Activated CD4-positive, alpha-beta memory T cell treated with anti-CD3 and anti-CD28 coated beads, Interleukin-2, amount 10 ng/mL, durations not matched to agents 7 days and 5 days (primary cell): ENCODE measurements at places on chromosomes 2 and 18. TPM values are rescaled to one million over a fixed set of nuclear protein-coding genes. Genes with fewer than 3 reads are reported as not detected.

ABCG5 gene
- total RNA-seq = not detected

COL3A1 gene
- not detected for total RNA-seq

EHD3 gene
- 0.86 TPM for total RNA-seq

SLC40A1 gene
- total RNA-seq = 4.4 TPM

RAX gene
- 0.10 TPM for total RNA-seq

KCNJ3 gene
- not detected for total RNA-seq

HS6ST1 gene
- total RNA-seq = 6.8 TPM

GRCh38 chr2:161975062-161975812 is 98.8 kb downstream of the DPP4 start:
- H3K27ac ChIP-seq = peak overlapping the region; percentile 46
- peaks cover 58% of the 10 kb centered on the region for H3K4me1 ChIP-seq
- no peak overlapping the region for H3K4me3 ChIP-seq
- DNase-seq = no peak

- no peaks in the 10 kb centered on the region for H3K36me3 ChIP-seq
- DNase-seq = no peak
- H3K4me1 ChIP-seq = no peaks in the 10 kb centered on the region
- H3K4me3 ChIP-seq = no peak overlapping the region
- no peak overlapping the region for H3K27ac ChIP-seq
Observed at GRCh38 chr18:31773774-31774476, 13.2 kb upstream of the SLC25A52 start.

DNA sequence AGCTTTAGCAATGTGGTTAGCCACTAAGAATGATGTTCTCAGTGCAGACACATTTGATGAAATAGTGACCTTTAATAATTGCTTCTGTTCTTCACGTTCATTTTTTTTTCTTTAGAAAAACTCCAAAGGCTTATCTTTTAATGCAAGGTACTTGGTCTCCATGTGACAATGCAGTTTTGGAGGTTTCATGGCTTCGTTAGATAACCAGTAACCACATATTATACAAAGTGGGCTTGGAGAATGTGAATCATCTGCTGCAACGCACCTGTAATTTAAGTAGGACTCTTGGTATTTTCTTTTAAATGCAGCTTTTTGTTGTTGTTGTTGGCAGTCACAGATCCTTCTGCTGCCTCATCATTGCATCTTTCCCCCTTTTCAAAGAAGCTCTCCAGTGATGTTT is 1606.3 kb downstream of the SUCLG1 start:
- H3K36me3 ChIP-seq = no peaks in the 10 kb centered on the region
- H3K27ac ChIP-seq = no peak overlapping the region
- H3K4me3 ChIP-seq = no peak overlapping the region
- no peaks in the 10 kb centered on the region for H3K27me3 ChIP-seq
- no peak for DNase-seq

DNA sequence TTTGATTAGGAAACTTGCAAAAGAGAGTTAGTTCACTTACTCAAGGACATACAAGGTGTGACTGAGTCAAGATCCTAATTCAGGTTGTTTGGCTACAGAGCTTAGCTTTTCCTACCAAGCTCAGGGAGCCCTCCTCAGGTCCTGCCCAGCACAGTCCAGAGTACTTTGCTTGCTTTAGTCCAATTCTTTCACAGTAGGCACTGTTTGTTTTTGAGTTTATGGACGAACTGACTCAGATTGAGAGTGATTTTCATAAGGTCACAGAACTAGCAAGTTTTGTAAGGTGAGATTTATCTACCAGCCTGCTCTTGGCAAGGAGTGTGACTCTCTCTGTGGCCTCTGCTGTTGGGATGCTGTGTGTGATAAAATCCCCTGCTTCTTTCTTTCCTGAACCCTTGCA is 310.5 kb downstream of the PTPRM start:
- no peak for DNase-seq
- no peak overlapping the region for H3K27ac ChIP-seq

- DNase-seq = no peak
- no peak overlapping the region for H3K4me3 ChIP-seq
- no peaks in the 10 kb centered on the region for H3K36me3 ChIP-seq
- H3K27me3 ChIP-seq = no peaks in the 10 kb centered on the region
Observed at GRCh38 chr2:213733893-213734292, 449.6 kb downstream of the SPAG16 start.

GRCh38 chr2:102235042-102235473 is 48.2 kb downstream of the IL1RL2 start:
- H3K36me3 ChIP-seq = no peaks in the 10 kb centered on the region
- DNase-seq = no peak
- H3K4me1 ChIP-seq = peaks cover 36% of the 10 kb centered on the region
- no peak overlapping the region for H3K4me3 ChIP-seq
- H3K27ac ChIP-seq = no peak overlapping the region
- peaks cover 7% of the 10 kb centered on the region for H3K27me3 ChIP-seq

- no peak overlapping the region for H3K4me3 ChIP-seq
- peaks cover 4% of the 10 kb centered on the region for H3K4me1 ChIP-seq
- no peak for DNase-seq
- no peaks in the 10 kb centered on the region for H3K27me3 ChIP-seq
Observed at GRCh38 chr2:179963626-179964025, 43.5 kb downstream of the CWC22 start.

- no peaks in the 10 kb centered on the region for H3K27me3 ChIP-seq
- peak overlapping the region; percentile 54 for H3K4me3 ChIP-seq
- H3K27ac ChIP-seq = peak overlapping the region; percentile 98
- H3K4me1 ChIP-seq = peaks cover 58% of the 10 kb centered on the region
Observed at GRCh38 chr2:196242131-196242620, 70.8 kb upstream of the STK17B start.

- no peak overlapping the region for H3K27ac ChIP-seq
- H3K36me3 ChIP-seq = no peaks in the 10 kb centered on the region
- H3K27me3 ChIP-seq = no peaks in the 10 kb centered on the region
- no peak overlapping the region for H3K4me3 ChIP-seq
- no peaks in the 10 kb centered on the region for H3K4me1 ChIP-seq
Observed at GRCh38 chr2:190138032-190138431, 75.5 kb upstream of the MSTN start.

- H3K27ac ChIP-seq = peak overlapping the region; percentile 90
- H3K4me3 ChIP-seq = peak overlapping the region; percentile 69
- DNase-seq = no peak
- H3K36me3 ChIP-seq = peaks cover 50% of the 10 kb centered on the region
- no peaks in the 10 kb centered on the region for H3K27me3 ChIP-seq
- H3K4me1 ChIP-seq = peaks cover 51% of the 10 kb centered on the region
Observed at GRCh38 chr2:106138543-106139237, 55.4 kb downstream of the UXS1 start.

GRCh38 chr2:239878686-239879085 is 146.5 kb downstream of the NDUFA10 start:
- H3K36me3 ChIP-seq = peaks cover 1% of the 10 kb centered on the region
- H3K4me1 ChIP-seq = peaks cover 4% of the 10 kb centered on the region
- peaks cover 12% of the 10 kb centered on the region for H3K27me3 ChIP-seq
- DNase-seq = no peak
- H3K27ac ChIP-seq = no peak overlapping the region
- H3K4me3 ChIP-seq = no peak overlapping the region

DNA sequence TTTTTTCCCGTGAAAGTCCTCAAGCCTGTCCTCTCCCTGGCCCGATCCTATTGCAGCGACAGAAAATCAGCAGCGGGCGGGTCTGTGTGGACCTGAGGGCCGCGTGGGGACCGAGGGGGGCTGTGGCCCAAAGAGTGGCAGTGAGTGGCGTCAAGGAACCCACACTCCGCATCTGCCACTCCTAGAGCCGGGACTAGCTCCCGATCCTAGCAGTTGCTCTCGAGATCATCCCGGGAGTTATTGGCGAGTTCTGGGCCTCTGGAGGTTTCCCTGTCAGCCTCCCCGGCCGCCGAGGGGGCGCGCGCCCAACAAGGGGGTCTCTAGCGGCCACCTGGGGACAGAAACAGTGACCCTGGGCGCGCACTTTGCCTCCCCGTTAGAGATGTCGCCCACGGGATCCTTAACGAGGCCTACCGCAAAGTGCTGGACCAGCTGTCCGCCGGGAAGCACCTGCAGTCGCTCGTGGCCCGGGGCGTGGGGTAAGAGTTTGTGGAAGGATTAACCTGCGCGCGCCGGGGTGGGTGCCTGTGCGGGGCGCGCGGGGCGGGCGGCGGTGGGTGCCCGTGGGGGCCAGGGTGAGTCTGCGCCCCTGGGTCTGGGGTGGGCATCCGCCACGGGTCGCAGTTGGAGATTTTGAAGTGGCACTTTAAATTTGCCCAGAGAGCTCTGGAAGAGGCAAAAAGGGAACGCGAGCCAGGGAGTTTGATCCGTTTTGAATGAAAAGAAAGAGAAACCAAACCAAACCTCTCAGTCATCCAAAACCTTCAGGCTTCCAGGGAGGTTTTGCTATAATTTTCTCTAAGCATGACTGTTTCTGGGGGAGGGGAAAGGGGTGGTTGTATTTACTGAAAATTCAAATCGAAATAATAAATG is 3.5 kb downstream of the ADCYAP1 start:
- H3K4me1 ChIP-seq = peaks cover 20% of the 10 kb centered on the region
- peak overlapping the region; percentile 52 for H3K4me3 ChIP-seq
- H3K27me3 ChIP-seq = peaks cover 74% of the 10 kb centered on the region
- no peak overlapping the region for H3K27ac ChIP-seq
- DNase-seq = no peak

DNA sequence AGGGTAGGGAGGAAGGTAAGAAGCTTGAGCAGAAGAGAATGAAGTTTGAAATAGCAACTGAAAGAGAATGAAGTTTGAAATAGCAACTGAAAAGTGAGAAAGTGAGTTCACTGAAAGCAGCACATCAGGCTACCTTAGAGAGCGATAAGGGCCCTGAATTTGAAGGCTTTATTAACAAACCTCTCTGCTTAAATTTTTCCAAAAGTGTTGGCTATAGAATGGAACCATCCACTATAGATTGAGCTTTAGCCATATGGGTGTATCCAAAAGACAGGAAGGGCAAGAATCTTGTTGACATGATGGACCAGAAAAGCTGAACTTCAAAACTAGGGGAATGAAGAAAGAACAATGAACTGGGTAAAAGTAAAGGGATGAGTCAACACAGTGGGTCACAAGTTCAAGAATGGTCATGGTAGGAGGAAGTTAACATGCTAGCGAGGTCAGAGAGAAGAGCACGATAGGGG is 122.5 kb downstream of the ASXL3 start:
- no peak overlapping the region for H3K27ac ChIP-seq
- no peak for DNase-seq
- H3K36me3 ChIP-seq = no peaks in the 10 kb centered on the region
- no peaks in the 10 kb centered on the region for H3K4me1 ChIP-seq

DNA sequence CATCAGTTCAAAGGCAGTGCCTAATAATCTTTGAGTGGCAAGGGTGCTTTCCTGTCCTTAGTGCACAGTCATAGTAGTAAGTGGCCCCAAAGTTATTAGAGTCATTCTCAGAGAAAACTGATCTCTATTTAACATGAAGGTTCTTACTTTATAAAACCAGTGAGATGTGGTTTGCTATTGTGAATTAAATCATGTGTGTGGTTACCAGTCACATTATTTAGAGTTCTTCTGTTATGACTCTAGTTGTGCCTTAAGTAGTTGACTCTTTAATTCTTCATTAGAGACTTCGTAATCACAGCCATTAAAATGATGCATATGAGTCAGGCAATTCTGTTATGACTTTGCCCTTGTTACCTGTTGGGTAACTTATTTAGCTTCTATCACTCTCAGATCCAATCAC is 1392.9 kb upstream of the ACVR2A start:
- H3K4me3 ChIP-seq = no peak overlapping the region
- H3K27me3 ChIP-seq = no peaks in the 10 kb centered on the region
- DNase-seq = no peak
- H3K4me1 ChIP-seq = no peaks in the 10 kb centered on the region

- H3K36me3 ChIP-seq = peaks cover 33% of the 10 kb centered on the region
- no peak overlapping the region for H3K4me3 ChIP-seq
- no peak for DNase-seq
- H3K4me1 ChIP-seq = peaks cover 12% of the 10 kb centered on the region
Observed at GRCh38 chr2:241132538-241133435, 16.5 kb downstream of the PASK start.

DNA sequence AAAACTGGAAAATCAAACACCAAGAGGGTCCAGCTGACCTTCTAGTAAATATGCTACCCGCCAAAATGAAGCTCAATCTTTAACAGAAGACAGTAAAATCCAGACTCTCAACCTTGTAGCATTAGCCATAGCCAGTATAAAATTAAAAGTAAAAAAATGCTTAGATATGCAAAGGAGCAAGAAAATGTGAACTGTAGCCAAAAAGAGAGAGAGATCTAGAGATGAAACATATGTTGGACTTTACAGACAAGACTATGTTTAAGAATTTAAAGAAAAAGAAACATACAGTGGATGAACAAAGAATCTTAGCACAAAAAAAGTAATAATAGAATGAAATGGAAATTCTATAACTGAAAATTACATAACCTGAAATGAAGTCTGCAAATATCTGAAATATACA is 344.5 kb downstream of the LRATD1 start:
- no peak overlapping the region for H3K4me3 ChIP-seq
- H3K27ac ChIP-seq = no peak overlapping the region
- no peak for DNase-seq
- peaks cover 3% of the 10 kb centered on the region for H3K27me3 ChIP-seq

DNA sequence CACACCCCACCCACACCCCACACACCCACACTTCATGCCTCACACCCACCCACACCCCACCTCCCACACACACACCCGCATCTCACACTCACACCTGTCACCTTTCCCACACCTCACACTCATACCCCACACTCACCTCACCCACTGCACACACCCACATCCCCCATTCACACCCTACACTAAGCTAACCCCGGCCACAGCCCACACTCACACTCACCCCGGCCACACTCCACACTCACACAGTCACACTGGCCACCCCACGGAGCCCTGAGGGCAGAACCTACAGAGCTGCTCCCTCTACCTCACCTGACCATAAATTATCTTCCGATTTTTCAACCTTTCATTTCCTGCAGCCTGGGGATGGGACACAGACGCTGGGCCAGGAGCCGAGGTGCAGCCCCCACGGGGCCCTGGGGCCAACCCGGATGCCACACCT is 241.3 kb downstream of the HDAC4 start:
- DNase-seq = no peak
- H3K4me1 ChIP-seq = peaks cover 17% of the 10 kb centered on the region
- peaks cover 76% of the 10 kb centered on the region for H3K36me3 ChIP-seq
- no peaks in the 10 kb centered on the region for H3K27me3 ChIP-seq
- H3K4me3 ChIP-seq = no peak overlapping the region

GRCh38 chr2:143289025-143289424 is 159.8 kb downstream of the ARHGAP15 start:
- H3K27ac ChIP-seq = no peak overlapping the region
- peaks cover under 1% of the 10 kb centered on the region for H3K4me1 ChIP-seq
- no peak overlapping the region for H3K4me3 ChIP-seq
- DNase-seq = no peak

DNA sequence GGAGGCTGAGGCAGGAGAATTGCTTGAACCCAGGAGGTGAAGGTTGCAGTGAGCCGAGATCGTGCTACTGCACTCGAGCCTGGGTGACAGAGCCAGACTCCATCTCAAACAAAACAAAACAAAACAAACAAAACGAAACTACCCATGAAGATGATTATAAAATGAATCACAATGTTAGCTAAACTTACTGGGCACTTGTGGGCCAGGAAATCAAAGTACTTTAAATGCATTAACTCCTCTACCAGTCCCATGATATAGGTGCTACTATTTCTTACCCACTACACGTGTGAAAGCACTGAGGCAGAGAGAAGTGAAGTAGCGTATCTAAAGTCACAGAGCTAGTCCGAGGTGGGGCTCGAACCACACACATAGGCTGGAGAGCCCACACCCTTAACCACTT is 53.6 kb downstream of the POLE4 start:
- no peaks in the 10 kb centered on the region for H3K4me1 ChIP-seq
- H3K27ac ChIP-seq = no peak overlapping the region
- H3K27me3 ChIP-seq = peaks cover 1% of the 10 kb centered on the region
- DNase-seq = no peak
- no peaks in the 10 kb centered on the region for H3K36me3 ChIP-seq
- no peak overlapping the region for H3K4me3 ChIP-seq
